Stomach (tissue), 19 donors: ENCODE measurements at places on chromosomes 12 and 14. TPM values are rescaled to one million over a fixed set of nuclear protein-coding genes. Genes with fewer than 3 reads are reported as not detected.

- no peaks in the 10 kb centered on the region for H3K4me1 ChIP-seq
- DNase-seq: no peak
- H3K27me3 ChIP-seq: peaks cover 57% of the 10 kb centered on the region
- H3K4me3 ChIP-seq: no peak overlapping the region
- H3K27ac ChIP-seq: no peak overlapping the region
These were observed 86.2 kb upstream of the MYL2 start for GRCh38 chr12:111006621-111007020.

- H3K27me3 ChIP-seq: no peaks in the 10 kb centered on the region
- no peak for DNase-seq
- H3K27ac ChIP-seq: no peak overlapping the region
- no peak overlapping the region for H3K4me3 ChIP-seq
- no peaks in the 10 kb centered on the region for H3K4me1 ChIP-seq
- no peaks in the 10 kb centered on the region for H3K36me3 ChIP-seq
These were observed 170.9 kb upstream of the PPFIA2 start for GRCh38 chr12:81930037-81930436.

The PFDN5 gene
- 623 TPM for total RNA-seq

GRCh38 chr12:89977405-89978085 lies 268.9 kb upstream of the ATP2B1 start:
- no peaks in the 10 kb centered on the region for H3K4me1 ChIP-seq
- no peaks in the 10 kb centered on the region for H3K36me3 ChIP-seq
- H3K27ac ChIP-seq: no peak overlapping the region
- no peak overlapping the region for H3K4me3 ChIP-seq

DNA sequence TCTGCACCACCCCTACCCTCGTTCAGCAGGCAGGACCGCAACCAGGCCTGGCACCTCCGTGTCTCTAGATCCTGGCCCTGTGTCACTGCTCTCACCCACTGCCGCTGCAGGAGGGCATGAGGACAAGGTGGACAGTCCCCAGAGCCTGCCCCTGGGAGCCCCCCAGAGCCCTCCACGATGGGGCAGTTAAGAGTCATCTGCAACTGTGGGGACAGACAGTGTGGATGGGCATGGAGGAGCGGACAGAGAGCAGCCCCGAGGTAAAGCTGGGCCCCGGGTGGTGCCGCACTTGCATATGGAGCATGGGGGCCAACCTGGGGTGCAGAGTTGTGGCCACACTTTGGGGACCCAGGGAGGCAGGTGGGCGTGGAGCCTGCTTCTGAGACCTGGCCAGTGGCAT lies 905.1 kb upstream of the USP15 start:
- no peak overlapping the region for H3K27ac ChIP-seq
- H3K36me3 ChIP-seq: no peaks in the 10 kb centered on the region
- no peaks in the 10 kb centered on the region for H3K27me3 ChIP-seq

DNA sequence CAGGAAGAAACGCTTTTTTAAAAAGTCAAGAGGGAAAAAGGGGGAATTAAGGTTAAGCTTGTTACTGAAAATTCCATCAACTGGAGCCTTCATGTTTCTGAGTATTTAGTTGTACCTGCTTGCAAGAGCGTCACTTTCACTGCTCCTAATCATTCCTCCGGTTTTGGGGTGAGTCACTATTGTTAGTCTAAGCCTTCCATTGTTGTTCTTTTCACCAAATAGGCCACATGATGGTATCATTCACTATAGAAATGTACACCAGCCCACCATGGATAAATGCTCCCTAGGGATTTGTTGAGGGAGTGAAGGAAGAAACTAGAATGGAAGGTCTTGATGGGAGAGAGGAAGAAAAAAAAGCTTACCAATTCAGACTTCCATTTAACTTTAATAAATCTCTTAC lies 3.0 kb downstream of the IL22 start:
- H3K4me1 ChIP-seq: peaks cover 3% of the 10 kb centered on the region
- no peak for DNase-seq
- no peak overlapping the region for H3K27ac ChIP-seq
- no peak overlapping the region for H3K4me3 ChIP-seq
- H3K36me3 ChIP-seq: no peaks in the 10 kb centered on the region

The PAH gene
- total RNA-seq: not detected

DNA sequence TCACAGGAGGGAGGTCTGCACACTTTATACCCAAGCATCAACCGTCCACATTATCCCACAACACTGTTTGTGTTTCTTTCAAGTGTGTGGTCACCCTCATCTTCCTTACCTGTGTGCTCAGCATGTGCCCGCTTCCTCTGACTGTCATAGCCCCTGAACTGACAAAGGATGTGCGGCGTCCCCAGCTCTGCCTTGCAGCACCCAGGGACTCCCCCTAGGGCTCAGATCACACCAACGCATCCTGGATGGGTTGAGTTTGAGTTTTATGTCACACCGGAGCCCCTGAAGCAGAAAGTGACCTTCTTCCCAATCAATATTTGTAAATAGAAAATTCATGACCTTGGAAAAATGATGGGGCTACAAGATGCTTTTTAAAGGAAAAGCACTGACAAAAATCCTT lies 770.7 kb upstream of the TMEM132C start:
- H3K4me3 ChIP-seq: no peak overlapping the region
- H3K36me3 ChIP-seq: no peaks in the 10 kb centered on the region
- no peaks in the 10 kb centered on the region for H3K27me3 ChIP-seq
- H3K4me1 ChIP-seq: no peaks in the 10 kb centered on the region
- no peak for DNase-seq
- no peak overlapping the region for H3K27ac ChIP-seq

GRCh38 chr12:72432037-72432604 lies 160.0 kb downstream of the TRHDE start:
- no peaks in the 10 kb centered on the region for H3K36me3 ChIP-seq
- H3K4me1 ChIP-seq: no peaks in the 10 kb centered on the region

- no peak overlapping the region for H3K27ac ChIP-seq
- no peaks in the 10 kb centered on the region for H3K4me1 ChIP-seq
- H3K36me3 ChIP-seq: no peaks in the 10 kb centered on the region
- H3K27me3 ChIP-seq: peaks cover 44% of the 10 kb centered on the region
- no peak for DNase-seq
- no peak overlapping the region for H3K4me3 ChIP-seq
These were observed 79.7 kb downstream of the PAPOLA start for GRCh38 chr14:96581902-96582301.

The PSMC6 gene
- total RNA-seq: 118 TPM

- peak; percentile 65 for DNase-seq
- H3K27ac ChIP-seq: peak overlapping the region; percentile 11
- H3K4me3 ChIP-seq: no peak overlapping the region
- H3K36me3 ChIP-seq: peaks cover 42% of the 10 kb centered on the region
- no peaks in the 10 kb centered on the region for H3K27me3 ChIP-seq
These were observed 63.5 kb downstream of the DGLUCY start for GRCh38 chr14:91177073-91178034.

The FLVCR2 gene
- total RNA-seq: 2.2 TPM

- no peaks in the 10 kb centered on the region for H3K27me3 ChIP-seq
- H3K4me1 ChIP-seq: no peaks in the 10 kb centered on the region
- no peak for DNase-seq
These were observed 321.1 kb downstream of the NOVA1 start for GRCh38 chr14:26276757-26277156.

GRCh38 chr12:47321436-47321835 lies 241.7 kb upstream of the AMIGO2 start:
- H3K27ac ChIP-seq: no peak overlapping the region
- no peaks in the 10 kb centered on the region for H3K4me1 ChIP-seq
- no peaks in the 10 kb centered on the region for H3K27me3 ChIP-seq
- H3K4me3 ChIP-seq: no peak overlapping the region
- no peak for DNase-seq
- no peaks in the 10 kb centered on the region for H3K36me3 ChIP-seq

GRCh38 chr12:117069926-117070900 lies 29.0 kb downstream of the TESC start:
- H3K27ac ChIP-seq: peak overlapping the region; percentile 4
- H3K27me3 ChIP-seq: no peaks in the 10 kb centered on the region

GRCh38 chr14:51867741-51868140 lies 7.3 kb downstream of the GNG2 start:
- H3K4me3 ChIP-seq: no peak overlapping the region
- H3K27ac ChIP-seq: no peak overlapping the region
- no peaks in the 10 kb centered on the region for H3K27me3 ChIP-seq
- no peaks in the 10 kb centered on the region for H3K36me3 ChIP-seq
- no peak for DNase-seq

DNA sequence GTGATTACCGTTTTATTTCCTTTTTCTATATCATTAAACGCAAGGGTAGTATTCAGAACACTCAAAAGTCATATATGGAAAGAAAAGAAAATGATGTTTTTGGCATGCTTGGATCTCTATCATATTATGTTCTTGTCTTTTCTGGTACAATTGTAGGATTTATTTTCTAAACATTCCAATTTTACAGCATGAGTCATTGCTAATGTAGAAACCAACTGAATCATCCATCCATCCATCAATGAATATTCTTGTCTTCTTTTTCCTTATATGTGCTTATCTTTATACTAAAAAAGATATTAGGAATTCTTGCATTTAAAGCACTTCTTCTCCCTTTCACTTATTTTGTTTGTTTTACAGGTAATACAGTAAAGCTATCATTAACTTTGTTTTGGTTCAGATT lies 20.4 kb upstream of the AMIGO2 start:
- H3K4me3 ChIP-seq: no peak overlapping the region
- H3K4me1 ChIP-seq: peaks cover 4% of the 10 kb centered on the region
- H3K27ac ChIP-seq: no peak overlapping the region
- DNase-seq: no peak
- no peaks in the 10 kb centered on the region for H3K27me3 ChIP-seq
- no peaks in the 10 kb centered on the region for H3K36me3 ChIP-seq

The CKB gene
- total RNA-seq: 1,146 TPM

The GRIP1 gene
- 4.4 TPM for total RNA-seq

The MYO1H gene
- not detected for total RNA-seq

The SCN8A gene
- total RNA-seq: 1.3 TPM

- H3K27me3 ChIP-seq: no peaks in the 10 kb centered on the region
- peak; percentile 38 for DNase-seq
- H3K4me3 ChIP-seq: no peak overlapping the region
- peaks cover 9% of the 10 kb centered on the region for H3K4me1 ChIP-seq
These were observed 233.2 kb upstream of the AMIGO2 start for GRCh38 chr12:47312808-47313426.

The RIN3 gene
- total RNA-seq: 47.8 TPM

- DNase-seq: no peak
- no peak overlapping the region for H3K4me3 ChIP-seq
- no peaks in the 10 kb centered on the region for H3K36me3 ChIP-seq
- H3K4me1 ChIP-seq: no peaks in the 10 kb centered on the region
- H3K27ac ChIP-seq: no peak overlapping the region
These were observed 677.7 kb downstream of the TMEM121 start for GRCh38 chr14:106204063-106204462.

DNA sequence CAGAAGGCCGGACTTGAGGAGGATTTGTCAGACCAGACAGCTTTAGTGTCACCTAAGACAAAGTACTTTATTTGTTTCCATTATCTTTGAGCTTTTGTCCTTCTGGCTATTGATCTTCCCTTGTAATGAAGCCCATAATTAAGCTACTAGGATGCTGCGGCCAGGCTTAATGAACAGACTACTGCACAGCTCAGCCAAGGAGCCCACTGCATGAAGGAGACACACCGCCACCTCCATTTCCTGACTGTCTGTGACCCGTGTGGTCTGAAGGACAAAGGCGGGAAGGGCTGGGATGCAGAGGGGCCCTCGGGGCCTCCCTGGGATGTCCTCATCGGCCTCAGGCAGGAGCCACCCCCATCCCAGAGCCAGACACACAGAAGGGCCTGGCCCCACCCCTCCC lies 31.0 kb upstream of the GALNT9 start:
- no peak for DNase-seq
- no peaks in the 10 kb centered on the region for H3K36me3 ChIP-seq
- no peak overlapping the region for H3K27ac ChIP-seq
- H3K4me3 ChIP-seq: no peak overlapping the region
- H3K27me3 ChIP-seq: no peaks in the 10 kb centered on the region

- H3K27ac ChIP-seq: peak overlapping the region; percentile 98
- H3K36me3 ChIP-seq: no peaks in the 10 kb centered on the region
- H3K4me1 ChIP-seq: peaks cover 50% of the 10 kb centered on the region
- H3K4me3 ChIP-seq: peak overlapping the region; percentile 88
These were observed 1.9 kb upstream of the RAB35 start for GRCh38 chr12:120118321-120119061.

DNA sequence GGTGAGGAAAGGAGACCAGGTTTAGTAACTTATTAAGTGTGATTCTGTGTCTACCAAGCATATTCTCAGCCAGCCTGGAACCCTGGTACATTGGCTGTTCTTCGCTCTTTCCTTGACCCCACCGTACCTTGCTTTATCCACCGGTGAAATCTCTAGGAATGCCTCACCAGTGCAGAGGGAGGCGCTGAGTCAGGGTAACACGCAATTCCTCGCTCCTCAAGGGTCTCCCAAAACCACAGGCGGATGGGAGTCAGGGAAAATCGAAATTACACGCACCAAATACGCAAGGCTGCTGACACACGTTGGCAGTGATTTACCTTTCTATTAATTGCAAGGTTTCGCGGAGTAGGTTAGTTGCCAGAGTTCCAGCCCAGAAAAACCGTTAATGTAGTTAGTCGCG lies 845 bp downstream of the L3HYPDH start:
- DNase-seq: no peak
- peaks cover 44% of the 10 kb centered on the region for H3K4me1 ChIP-seq
- peak overlapping the region; percentile 95 for H3K27ac ChIP-seq
- peaks cover 8% of the 10 kb centered on the region for H3K36me3 ChIP-seq
- H3K4me3 ChIP-seq: peak overlapping the region; percentile 84
- no peaks in the 10 kb centered on the region for H3K27me3 ChIP-seq

GRCh38 chr12:28258998-28259397 lies 68.7 kb downstream of the CCDC91 start:
- no peak overlapping the region for H3K27ac ChIP-seq
- no peak overlapping the region for H3K4me3 ChIP-seq
- no peaks in the 10 kb centered on the region for H3K27me3 ChIP-seq

The SLC17A8 gene
- not detected for total RNA-seq

DNA sequence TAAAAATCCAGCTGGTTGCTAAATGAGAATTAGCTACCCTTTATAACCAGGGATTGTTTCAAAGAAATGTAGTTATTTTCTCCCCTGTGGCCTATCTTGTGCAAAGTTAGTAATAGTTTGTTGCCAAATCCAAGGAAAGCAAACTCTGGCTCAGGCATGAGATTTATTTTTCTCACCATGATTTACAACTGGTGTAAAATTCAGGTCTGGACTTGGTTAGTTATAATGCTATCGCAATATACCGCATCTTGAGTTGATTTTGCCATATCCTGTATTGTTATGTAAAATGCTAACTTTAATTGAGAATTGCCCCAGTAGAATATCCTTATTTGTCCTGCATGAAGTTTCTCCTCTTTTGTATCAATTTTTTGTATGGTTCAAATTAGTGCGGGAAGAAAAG lies 135.5 kb downstream of the CRADD start:
- H3K36me3 ChIP-seq: no peaks in the 10 kb centered on the region
- H3K27ac ChIP-seq: peak overlapping the region; percentile 84
- peaks cover 64% of the 10 kb centered on the region for H3K4me1 ChIP-seq

The SAMD15 gene
- total RNA-seq: under 0.01 TPM

The SMIM41 gene
- not detected for total RNA-seq

GRCh38 chr12:44286336-44286735 lies 450.5 kb downstream of the TMEM117 start:
- no peak overlapping the region for H3K27ac ChIP-seq
- H3K27me3 ChIP-seq: no peaks in the 10 kb centered on the region
- H3K36me3 ChIP-seq: no peaks in the 10 kb centered on the region
